GOT3 (cell line): ENCODE measurements at places on chromosomes 4 and X.

- no peak for DNase-seq
These were observed 86.1 kb downstream of the FRYL start for GRCh38 chr4:48693856-48694574.

- DNase-seq: no peak
These were observed 62.8 kb downstream of the SNX25 start for GRCh38 chr4:185272245-185272644.

GRCh38 chr4:19857380-19857779 lies 394.3 kb upstream of the SLIT2 start:
- no peak for DNase-seq

DNA sequence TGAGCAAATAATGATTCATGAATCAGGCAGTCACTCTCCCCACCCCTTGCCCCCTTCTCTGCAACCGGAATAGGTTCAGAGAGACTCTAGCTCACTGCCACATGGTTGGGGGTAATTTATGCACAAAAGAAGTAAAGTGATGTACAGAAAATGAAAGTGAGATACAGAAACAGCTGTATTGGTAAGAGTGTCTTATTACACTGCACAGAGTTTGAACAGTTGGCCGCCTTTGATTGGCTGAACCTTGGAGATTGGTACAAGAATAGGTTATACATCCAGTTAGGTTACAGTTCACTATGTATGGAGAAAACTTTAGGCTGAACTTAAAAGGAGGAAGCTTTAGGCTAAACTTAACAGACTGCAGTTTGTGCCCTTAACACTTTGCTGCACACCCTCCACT lies 34.6 kb upstream of the DIAPH2 start:
- DNase-seq: no peak

DNA sequence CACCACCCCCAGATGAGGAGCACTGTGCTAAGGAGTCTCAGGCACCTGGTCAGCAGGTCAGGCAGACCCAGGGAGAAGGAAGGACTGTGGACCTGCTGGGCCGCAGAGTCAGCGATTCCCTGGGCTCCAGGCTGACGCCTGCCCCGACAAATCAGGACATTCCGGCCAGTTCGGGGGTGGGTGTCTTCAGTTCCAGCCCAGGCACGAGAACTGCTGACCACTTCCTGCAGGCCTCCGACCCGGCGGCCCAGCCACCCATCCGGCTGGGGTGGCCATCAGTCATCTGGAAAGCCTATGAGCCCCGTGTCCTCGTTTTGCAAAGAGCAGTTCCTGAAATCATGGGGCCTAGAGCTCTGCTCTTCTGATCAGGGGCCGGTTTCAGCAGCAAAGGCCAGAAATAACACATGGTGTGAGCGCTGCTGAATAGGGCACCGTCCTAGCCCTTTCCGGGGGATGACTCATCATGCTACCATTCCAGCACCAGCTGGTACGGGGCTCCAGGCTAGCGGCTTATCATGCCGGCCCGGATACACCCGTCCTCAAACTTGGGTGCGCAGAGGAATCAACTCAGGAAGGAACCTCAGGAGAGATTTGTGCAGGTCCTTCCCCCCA lies 7.8 kb upstream of the SH3TC1 start:
- DNase-seq: no peak

DNA sequence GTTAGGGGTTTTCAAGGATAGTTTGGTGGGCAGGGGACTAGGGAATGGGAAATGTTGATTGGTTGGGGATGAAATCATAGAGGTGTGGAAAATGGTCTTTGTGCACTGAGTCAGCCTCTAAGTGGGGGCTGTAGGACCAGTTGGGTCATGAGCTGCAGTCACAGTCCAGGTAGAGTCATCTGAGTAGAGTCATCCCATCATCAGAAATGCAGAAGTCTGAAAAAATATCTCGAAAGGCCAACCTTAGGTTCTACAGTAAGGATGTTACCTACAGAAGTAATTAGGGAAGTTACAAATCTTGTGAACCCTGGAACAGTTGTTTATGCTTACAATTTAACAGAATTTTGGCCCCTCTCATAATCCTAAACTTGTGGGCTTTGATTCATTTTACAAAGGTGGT lies 63.4 kb upstream of the AP1S2 start:
- no peak for DNase-seq

GRCh38 chrX:40434947-40435346 lies 145.8 kb upstream of the ATP6AP2 start:
- DNase-seq: no peak

DNA sequence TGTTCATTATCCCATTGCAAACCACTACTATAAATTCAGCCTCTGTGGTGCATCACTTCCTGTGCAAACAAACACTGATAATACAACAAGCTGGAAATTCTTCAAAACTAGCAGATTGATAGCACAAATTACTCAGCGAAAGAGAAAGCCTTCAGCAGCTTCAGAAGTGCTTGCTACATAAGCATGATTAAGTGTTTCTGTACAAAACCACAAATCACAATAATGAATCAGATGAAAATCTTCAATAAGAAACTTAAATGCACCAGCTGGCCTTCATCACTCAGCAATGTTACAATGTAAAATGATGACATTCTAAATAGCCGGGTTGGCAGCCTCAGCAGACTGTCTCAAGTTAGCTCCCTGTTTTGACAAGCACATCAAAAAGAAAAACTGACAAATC lies 262.2 kb downstream of the SPOCK3 start:
- DNase-seq: no peak
